Naive B cell (primary cell): ENCODE measurements at places on chromosomes 11 and 22. TPM values are rescaled to one million over a fixed set of nuclear protein-coding genes. Genes with fewer than 3 reads are reported as not detected.

HBG1 gene
- not detected for polyA plus RNA-seq

TSPAN32 gene
- polyA plus RNA-seq = 24.0 TPM

DNA sequence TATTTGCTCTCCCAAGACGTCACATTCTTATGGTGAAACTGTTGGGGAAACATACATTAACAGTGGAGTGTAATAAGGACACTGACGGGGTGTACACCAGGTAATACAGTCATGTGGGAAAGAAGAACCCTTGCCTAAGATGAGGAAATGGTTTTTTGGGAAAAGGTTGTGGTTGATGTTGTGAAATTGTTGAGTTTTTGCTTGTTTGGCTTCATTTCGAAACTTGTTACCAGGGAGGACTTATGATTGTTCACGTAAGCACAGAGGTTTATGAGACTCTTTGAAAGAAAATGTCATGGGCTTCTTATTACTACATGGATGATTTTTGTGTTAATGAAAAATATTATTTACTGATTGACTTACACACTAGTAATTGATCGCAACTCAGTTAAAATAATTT is 16.8 kb downstream of the ANO3 start:
- H3K4me1 ChIP-seq = no peaks in the 10 kb centered on the region
- DNase-seq = no peak
- no peak overlapping the region for H3K27ac ChIP-seq
- no peak overlapping the region for H3K4me3 ChIP-seq
- H3K27me3 ChIP-seq = no peaks in the 10 kb centered on the region

- no peaks in the 10 kb centered on the region for H3K4me1 ChIP-seq
- no peaks in the 10 kb centered on the region for H3K36me3 ChIP-seq
- H3K27me3 ChIP-seq = no peaks in the 10 kb centered on the region
- no peak for DNase-seq
- no peak overlapping the region for H3K4me3 ChIP-seq
These were observed 14.8 kb upstream of the PRSS23 start for GRCh38 chr11:86785576-86785975.

DNA sequence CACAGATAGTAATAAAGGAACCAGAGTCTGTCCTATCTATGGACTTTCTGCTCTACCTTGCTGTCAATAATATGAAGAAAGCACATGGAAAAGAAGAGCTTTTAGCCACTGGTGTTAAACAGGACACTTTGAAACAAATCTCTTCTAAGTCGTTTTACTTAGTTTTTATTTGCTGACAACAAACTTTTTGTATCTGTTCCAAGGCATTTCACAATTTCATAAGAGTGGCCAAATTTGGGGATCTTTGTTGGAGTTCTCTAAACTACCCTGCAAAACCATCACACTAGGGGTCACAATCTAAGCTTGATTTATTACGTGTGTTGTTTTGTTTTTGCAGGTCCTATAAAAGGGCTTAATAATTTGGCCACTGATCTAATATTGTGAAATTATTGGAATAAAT is 54.4 kb downstream of the BBOX1 start:
- no peak for DNase-seq
- H3K36me3 ChIP-seq = peaks cover 4% of the 10 kb centered on the region
- H3K27me3 ChIP-seq = no peaks in the 10 kb centered on the region
- no peaks in the 10 kb centered on the region for H3K4me1 ChIP-seq
- no peak overlapping the region for H3K4me3 ChIP-seq

GRCh38 chr11:28838741-28839140 is 730.6 kb downstream of the METTL15 start:
- no peaks in the 10 kb centered on the region for H3K4me1 ChIP-seq
- H3K27ac ChIP-seq = no peak overlapping the region
- no peak overlapping the region for H3K4me3 ChIP-seq
- H3K36me3 ChIP-seq = no peaks in the 10 kb centered on the region

DNA sequence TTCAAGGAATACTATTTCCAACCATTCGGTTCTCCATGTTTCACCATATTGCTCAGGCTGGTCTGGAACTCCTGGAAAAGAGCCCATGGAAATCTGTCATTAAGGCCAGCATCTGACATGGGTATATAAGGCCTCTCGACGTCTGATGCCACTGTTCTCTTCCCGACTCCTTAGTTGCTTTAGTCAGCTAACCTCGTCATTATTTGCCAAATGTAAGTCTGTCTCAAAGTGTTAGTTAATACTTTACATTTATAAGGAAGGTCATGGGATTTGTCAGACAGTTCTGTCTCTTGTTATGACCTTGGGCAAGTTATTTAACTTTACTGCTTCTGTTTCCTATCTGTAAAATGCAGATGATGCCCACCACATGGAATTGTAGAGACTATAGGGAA is 1.6 kb downstream of the MRPL48 start:
- H3K27ac ChIP-seq = no peak overlapping the region
- H3K36me3 ChIP-seq = no peaks in the 10 kb centered on the region
- H3K4me1 ChIP-seq = peaks cover 17% of the 10 kb centered on the region
- peak overlapping the region; percentile 98 for H3K4me3 ChIP-seq

DNA sequence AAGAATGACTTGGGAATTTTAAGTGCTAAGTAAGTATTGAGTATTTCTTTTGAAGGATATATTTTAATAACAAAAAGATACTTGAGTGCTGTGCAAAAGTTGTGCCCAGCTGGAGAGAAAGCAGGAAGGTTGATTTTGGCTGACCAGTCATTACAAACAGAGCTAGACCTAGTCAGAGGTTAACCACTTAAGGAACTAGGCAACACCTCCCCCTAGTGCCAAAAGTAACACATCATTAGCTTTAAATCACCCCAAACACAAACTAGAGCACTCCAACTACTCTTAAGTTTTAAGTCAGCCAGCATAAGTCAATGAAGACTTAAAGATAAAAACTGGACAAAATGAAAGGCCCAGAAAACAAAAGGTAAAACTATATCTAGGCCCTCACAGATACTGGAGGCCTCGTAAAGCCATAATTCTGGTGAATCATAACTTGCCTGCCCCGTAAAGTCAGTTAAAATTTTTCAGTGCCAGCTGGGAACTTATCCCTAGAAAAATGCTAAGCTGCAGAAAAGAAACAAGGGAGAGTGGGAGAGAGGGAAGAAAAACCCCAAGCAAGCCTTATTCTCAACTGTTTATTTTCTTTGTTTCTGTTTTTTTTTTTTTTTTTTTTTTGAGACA is 4.6 kb downstream of the TMEM9B start:
- peak overlapping the region; percentile 68 for H3K4me3 ChIP-seq
- peaks cover 19% of the 10 kb centered on the region for H3K4me1 ChIP-seq
- H3K36me3 ChIP-seq = peaks cover 16% of the 10 kb centered on the region
- no peak overlapping the region for H3K27ac ChIP-seq
- DNase-seq = peak; percentile 12

- peaks cover 7% of the 10 kb centered on the region for H3K36me3 ChIP-seq
- H3K4me1 ChIP-seq = no peaks in the 10 kb centered on the region
- DNase-seq = no peak
- no peak overlapping the region for H3K27ac ChIP-seq
These were observed 4.3 kb upstream of the OR5B12 start for GRCh38 chr11:58446294-58446693.

- no peaks in the 10 kb centered on the region for H3K36me3 ChIP-seq
- no peak for DNase-seq
- no peaks in the 10 kb centered on the region for H3K27me3 ChIP-seq
These were observed 399.5 kb downstream of the BUD13 start for GRCh38 chr11:116373104-116373944.

GRCh38 chr11:63866211-63866610 is 27.3 kb downstream of the MARK2 start:
- peak overlapping the region; percentile 37 for H3K27ac ChIP-seq
- H3K36me3 ChIP-seq = peaks cover 7% of the 10 kb centered on the region
- no peaks in the 10 kb centered on the region for H3K27me3 ChIP-seq
- DNase-seq = no peak

- peaks cover 29% of the 10 kb centered on the region for H3K4me1 ChIP-seq
- peaks cover 8% of the 10 kb centered on the region for H3K36me3 ChIP-seq
- no peak for DNase-seq
These were observed 2.5 kb downstream of the SMIM35 start for GRCh38 chr11:118084247-118084646.
